Central memory CD4-positive, alpha-beta T cell (primary cell): ENCODE measurements at places on chromosomes 2 and 18.

GRCh38 chr2:195575879-195576401, 81.1 kb upstream of the SLC39A10 start:
- DNase-seq, result no peak

- DNase-seq, result no peak
These were observed 39.9 kb upstream of the HAAO start for GRCh38 chr2:42832289-42832634.

GRCh38 chr18:1011349-1011748, 106.7 kb downstream of the ADCYAP1 start:
- no peak for DNase-seq

DNA sequence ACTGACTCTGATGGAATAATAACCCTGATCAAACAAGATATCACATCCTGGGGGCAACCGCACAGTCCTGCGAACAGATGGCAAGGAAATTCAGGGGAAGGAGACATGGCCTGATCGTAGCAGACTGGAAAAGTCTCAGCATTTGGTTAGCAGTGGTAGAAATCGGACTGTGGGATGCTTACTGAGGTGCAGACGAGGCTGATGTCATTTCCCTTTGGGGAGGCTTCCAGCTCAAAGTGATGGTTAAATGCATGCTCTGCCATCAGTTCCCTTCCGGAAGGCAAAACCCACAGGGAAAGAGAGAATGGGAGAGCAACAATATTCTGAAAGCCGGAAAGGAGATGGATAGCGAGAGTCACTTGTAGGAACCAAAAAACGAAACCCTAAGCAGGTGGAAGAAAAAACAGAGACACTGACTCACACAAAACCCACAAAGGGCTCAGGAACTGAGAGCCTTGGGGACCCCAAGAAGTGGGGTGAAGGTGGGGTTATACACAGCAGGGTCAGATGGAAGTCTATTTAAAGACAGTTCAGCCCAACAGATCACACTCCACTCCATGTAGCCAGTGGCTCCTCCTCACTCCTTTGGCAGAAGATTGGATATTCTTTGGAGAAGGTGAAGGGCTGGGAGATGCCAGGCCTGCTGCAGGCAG, 93.1 kb downstream of the INPP5D start:
- no peak for DNase-seq

DNA sequence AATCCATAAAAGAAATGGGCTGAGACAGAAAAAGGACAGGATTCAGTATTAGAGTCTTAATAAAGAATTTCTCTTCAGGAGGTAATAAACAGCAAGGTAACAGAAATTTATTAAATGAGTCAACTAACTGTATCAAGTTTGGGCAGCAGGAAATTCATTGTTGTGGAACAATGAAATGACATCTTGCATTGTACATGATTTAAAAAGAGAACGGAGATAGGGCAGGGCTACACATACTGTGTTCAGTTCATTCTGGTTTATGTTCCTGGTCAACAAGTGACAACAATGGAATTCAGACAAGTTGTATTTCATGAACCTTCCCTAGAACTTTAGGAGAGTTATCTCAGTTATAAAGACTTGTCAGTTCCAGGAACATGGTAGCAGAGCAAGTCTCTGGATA, 961.3 kb downstream of the SOCS6 start:
- no peak for DNase-seq

DNA sequence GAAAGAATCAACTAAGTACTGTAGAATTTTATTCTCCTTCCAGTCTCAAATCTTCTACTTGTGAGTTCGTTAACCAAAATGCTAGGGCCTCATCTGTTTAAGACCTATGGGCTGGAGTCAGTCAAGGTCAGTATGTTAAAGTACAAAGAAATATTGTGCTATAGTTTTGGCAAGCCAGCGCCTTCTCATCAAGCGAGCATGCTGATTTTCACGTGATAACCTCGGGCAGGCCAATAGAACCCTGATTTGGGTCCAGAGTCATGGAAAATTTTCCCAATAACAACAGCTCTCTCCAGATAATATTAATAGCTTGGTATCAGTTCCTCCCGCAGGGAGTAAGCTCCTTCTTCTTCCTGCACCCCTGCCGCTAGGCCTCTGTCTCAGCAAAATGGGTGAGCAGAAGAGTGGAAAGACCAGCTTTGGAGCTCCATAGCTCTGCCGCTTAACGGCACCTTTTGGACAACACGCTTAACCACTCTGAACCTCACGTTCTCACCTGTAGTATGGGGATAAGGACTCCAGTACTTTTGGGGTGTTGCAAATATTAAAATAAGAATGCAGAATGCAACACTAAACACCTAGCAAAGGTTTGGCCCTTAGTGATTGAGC, 11.7 kb downstream of the CABLES1 start:
- DNase-seq, result no peak

GRCh38 chr2:105903051-105903674, 158.5 kb downstream of the NCK2 start:
- DNase-seq, result no peak

DNA sequence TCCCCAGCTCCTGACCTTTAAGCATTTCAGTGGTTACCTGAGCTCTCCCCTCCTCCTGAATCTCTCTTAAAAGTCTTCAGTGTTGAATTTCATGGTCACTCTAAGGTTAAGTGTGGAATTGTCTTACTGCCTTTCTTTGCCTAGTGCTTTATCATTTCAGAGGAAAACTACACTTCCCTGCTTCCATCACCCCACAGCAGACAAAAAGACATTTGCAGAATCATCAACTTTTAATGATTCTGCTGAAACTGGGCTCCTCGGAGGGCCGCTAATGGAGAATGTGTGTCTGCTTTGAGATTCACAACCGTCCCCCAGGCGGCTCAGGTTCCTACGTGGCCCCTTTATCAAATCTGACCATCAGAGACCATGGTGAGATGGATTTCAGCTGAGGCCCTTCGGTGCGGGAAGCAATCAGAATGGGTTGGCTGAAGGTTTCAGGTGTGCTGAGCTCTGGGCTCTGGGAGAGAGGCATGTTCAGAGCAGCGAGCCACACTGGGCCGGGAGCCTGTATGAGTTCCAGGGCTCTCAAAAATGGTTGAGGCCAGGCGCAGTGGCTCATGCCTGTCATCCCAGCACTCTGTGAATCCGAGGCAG, 41.9 kb upstream of the TBC1D8 start:
- DNase-seq, result no peak
